ENCODE measurements at places on chromosomes 3 and 15.

GRCh38 chr3:108036401-108036800 lies 54.4 kb downstream of the CD47 start:
- DNase-seq, result no peak

- peak; percentile 85 for DNase-seq
These were observed 16.2 kb upstream of the VILL start for GRCh38 chr3:37974121-37975083.

DNA sequence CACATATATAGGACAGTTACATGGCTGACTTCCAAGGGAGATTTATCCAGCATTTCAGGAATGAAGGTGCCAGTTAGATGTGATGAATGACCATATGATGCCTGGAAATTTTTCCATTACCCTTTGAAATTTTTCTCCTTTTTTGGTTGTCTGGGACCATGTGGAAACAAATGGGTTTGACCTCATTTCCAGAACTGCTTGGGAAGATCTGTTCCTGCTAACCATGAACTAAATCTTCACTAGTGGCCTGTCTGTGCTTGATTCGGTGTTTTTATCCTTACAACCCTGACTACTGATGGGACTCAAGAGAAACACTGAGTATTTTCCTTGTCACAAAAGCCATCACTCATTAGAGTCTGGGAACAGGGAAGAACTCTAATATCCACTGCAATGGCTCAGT lies 409.4 kb downstream of the PDCD6IP start:
- no peak for DNase-seq

- no peak for DNase-seq
These were observed 210.5 kb downstream of the ZIC4 start for GRCh38 chr3:147195887-147196286.

DNA sequence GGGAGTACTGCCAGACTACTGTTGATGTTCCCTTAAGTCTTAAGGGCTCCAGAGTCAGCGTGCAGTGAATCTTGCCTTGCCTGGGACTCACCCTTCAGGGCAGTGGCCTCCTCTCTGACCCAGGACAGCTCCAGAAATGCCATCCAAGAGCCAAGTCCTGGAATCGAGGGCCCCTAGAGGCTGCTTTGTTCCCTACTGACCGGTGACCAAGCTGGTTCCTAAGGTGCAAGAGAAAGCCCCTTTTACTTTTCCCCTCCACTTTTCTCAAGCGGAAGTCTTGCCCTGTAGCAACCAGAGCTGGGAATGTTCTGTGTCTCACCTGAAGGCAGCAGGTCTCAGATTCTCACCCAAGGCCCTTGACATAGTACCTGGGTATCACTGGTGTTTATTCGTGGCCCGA lies 238.0 kb downstream of the DOCK3 start:
- no peak for DNase-seq

Measured in NB4 (cell line).